ENCODE measurements at places on chromosomes 4 and X.

- no peak for DNase-seq
These were observed 689 bp upstream of the OGT start for GRCh38 chrX:71532078-71532752.

- no peak for DNase-seq
These were observed 121.0 kb upstream of the DIAPH2 start for GRCh38 chrX:96563646-96564045.

DNA sequence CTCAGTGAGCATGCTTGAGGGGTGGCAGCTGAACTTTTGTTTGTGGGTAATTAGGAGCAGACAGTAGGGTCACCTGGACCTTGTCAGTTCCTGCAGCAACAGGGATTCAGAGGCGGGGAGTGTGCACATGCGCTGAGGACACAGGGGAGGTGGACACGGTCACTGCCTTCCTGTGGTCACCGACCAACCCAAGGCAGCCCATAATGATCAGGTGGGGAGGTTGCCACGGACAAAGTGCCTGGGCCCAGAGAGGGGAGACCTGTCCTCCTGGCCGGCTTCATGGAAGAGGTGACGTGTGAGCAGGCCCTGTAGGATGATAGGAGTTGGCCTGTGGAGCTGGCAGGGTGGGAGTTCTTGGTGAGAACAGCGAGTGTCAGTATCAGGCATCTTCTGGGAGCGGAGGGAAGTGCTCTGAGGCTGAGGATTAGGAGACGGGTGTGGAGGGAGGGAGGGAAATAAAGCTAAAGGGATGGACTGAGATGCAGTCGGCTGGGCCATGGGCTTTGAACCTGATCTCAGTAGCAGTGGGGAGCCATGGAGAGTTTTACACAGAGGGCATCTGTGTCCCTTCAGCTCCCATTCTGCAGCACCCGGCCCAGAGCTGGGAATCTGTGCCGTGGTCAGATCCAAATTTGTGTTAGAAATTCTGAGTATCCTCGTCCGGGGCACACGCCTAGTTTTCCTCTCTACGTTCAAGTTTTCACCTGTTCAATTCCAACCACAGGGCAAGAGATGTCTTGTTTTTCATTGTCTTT is 100.0 kb downstream of the PSAPL1 start:
- DNase-seq: no peak

- DNase-seq: peak; percentile 29
These were observed 69.8 kb downstream of the DTHD1 start for GRCh38 chr4:36351082-36351666.

DNA sequence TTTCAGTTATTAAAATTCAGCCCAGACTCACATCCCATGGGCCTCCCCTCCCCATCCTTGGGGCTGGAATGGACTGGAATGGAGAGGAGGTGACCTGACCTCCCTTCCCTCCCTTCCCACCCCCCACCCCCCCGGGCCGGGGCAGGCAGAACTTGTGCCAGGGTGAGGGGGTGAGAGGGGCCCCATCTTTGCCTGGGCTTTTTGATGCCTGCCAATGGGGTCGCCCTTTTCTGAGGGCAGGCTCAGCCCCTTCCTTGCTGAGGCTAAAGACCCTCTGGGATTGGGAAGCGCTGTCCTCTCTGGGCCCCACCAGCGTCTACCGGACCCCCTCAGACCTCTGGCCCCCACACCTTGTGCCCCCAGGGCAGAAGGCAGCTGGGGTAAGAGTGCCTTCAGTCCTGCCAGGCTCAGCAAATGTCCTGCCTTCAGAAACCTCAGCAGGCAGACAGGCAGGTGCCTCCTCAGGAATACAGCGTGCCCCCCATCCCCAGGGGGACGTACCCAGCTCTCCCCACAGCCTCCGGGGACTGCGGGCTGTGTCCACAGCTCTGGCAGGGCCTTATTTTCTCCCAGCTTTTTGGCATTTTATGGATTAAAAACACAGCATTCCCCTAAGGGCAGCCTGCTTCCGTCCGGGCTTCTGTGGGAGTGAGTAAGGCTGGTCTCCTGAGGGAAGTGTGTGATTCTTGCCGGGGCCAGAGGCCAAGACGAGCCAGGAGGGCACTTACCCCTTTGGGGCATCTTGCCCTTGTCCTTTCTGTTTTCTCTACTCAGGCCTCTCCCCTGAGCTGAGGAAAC is 12.6 kb upstream of the CCNQ start:
- no peak for DNase-seq

- DNase-seq: no peak
These were observed 37.0 kb upstream of the FGF13 start for GRCh38 chrX:138748480-138748879.
